Right lung (tissue), 10 donors: ENCODE measurements at places on chromosomes 1 and 21. TPM values are rescaled to one million over a fixed set of nuclear protein-coding genes. Genes with fewer than 3 reads are reported as not detected.

LPAR3 gene
- polyA plus RNA-seq, result 1.4 TPM

TENT5C gene
- 15.7 TPM for polyA plus RNA-seq

CA6 gene
- not detected for polyA plus RNA-seq

CSMD2 gene
- polyA plus RNA-seq, result 0.14 TPM

ADGRL2 gene
- 306 TPM for polyA plus RNA-seq

ELF3 gene
- 54.8 TPM for polyA plus RNA-seq

TFF2 gene
- not detected for polyA plus RNA-seq

DAB1 gene
- 1.1 TPM for polyA plus RNA-seq

KAZN gene
- 26.4 TPM for polyA plus RNA-seq

TSPAN1 gene
- polyA plus RNA-seq, result 7.6 TPM

TMEM200B gene
- polyA plus RNA-seq, result 15.8 TPM

REN gene
- polyA plus RNA-seq, result not detected

C1orf185 gene
- polyA plus RNA-seq, result not detected

IFI6 gene
- polyA plus RNA-seq, result 25.0 TPM

HEYL gene
- polyA plus RNA-seq, result 32.7 TPM

LGR6 gene
- polyA plus RNA-seq, result 1.7 TPM

GALE gene
- polyA plus RNA-seq, result 12.4 TPM
